Right lung (tissue), 10 donors: ENCODE measurements at places on chromosomes 11 and 22. TPM values are rescaled to one million over a fixed set of nuclear protein-coding genes. Genes with fewer than 3 reads are reported as not detected.

GRCh38 chr11:15780382-15780781 is 576.0 kb downstream of the SOX6 start:
- peak; percentile 26 for DNase-seq

GRCh38 chr22:50270666-50271394 is 650 bp upstream of the MAPK11 start:
- DNase-seq: no peak

DNA sequence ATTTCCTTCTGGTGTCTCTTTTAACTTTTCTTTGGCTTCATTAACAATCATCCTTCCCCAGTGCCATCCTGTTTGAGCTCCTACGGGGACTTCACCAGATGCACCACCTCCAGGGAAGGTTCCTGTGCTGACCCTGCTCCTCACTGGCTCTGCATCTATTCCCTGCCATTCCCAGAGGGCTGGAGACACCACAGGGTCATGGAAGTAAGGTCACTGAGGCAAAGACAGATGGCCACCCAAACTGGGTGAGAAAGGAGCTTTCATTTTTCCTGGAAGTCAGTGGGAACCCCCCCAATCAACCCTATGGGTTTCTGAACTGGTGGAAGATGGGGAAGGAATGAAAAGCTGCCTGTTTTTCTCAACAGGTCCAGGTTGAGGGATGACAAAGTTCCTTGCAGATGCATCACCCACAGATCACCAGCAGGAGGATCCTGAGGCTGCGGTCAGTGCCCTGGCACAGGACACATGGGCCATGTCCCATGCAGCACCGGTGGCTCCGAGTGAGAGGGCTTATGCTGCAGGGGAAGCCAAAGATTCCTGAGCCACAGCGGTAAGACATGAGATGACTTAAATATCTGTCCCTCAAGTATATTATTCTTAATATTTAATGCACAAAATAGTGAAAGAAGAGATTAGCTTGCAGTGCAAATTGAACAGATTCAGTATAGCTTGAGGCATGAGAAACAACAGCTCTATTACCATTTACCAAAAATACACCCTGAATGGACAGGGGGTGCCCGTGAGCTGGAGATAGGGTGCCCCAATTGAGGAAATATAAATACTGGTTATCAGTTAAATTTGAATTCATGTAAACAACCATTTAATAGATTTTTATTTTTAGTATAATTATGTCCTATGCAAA is 73.0 kb upstream of the VPREB1 start:
- no peak for DNase-seq

- no peak for DNase-seq
Measured at GRCh38 chr11:113698515-113698914, 7.6 kb downstream of the TMPRSS5 start.

DNA sequence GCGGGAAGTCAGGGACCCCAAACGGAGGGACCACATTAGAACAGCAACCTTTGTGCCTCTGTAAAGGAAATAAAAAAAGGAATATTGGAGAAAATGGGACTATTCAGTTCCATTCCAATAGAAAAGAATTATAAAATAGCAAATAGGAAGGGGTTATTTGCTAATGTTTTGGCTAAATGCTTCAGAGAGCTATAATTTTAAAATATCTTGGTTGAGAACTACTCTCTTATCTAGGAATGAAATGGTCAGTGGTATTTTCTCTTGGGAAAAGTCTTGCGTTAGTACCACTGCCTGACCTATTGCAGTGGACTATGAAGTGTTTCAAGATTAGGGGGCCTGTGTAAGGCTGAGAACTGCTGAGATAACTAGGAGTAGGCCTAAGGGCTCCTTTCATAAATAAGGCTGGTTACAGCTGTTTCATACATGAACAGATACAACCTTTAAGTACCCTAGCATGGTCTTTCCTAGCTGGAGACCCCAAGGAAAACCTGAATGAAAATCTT is 6.9 kb upstream of the WEE1 start:
- peak; percentile 53 for DNase-seq

GRCh38 chr11:70948855-70949531 is 303.4 kb downstream of the SHANK2 start:
- DNase-seq: no peak

- DNase-seq: no peak
Measured at GRCh38 chr11:32173977-32174376, 83.1 kb downstream of the RCN1 start.

The LZTR1 gene
- polyA plus RNA-seq: 43.4 TPM

The POU2AF3 gene
- 11.6 TPM for polyA plus RNA-seq

DNA sequence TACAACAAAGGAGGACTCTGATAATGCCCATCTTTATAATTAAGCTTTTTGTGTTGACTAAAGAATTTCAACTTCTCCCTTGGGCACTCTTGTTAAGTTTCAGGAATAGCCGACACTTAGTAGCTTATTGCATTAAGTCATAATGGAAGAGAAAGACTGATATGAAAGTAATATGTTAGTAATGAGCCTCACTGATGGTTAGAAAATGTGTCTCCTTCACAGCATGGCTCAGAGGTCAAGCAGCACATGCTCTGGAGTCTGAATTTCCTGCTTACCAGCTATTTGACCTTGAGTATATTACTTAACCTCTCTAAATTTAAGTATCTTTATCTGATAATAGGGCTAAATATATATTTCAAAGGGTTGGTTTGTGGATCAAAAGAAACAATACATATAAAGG is 39.0 kb downstream of the PDGFD start:
- no peak for DNase-seq

- DNase-seq: no peak
Measured at GRCh38 chr11:44367452-44367851, 57.5 kb upstream of the ALX4 start.

The LARGE1 gene
- 25.2 TPM for polyA plus RNA-seq

DNA sequence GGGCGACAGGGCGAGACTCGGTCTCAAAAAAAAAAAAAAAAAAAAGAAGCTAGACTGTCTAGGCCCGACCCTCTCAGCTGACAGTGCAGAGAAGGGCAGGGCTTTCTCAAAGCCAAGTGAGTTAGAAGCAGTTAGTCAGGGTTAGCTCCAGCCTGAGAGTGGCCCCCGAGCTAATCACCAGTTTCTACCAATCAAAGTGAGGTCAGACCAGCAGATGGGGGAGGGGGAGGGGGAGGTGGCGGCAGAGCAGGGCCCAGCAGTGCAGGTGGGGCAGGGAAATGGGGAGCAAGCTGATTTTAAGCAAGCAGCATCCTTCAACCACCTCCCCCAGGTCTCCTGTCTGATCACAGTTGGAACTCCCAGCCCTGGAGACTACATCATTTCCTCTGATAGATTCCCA is 55.3 kb upstream of the PRR5 start:
- no peak for DNase-seq

DNA sequence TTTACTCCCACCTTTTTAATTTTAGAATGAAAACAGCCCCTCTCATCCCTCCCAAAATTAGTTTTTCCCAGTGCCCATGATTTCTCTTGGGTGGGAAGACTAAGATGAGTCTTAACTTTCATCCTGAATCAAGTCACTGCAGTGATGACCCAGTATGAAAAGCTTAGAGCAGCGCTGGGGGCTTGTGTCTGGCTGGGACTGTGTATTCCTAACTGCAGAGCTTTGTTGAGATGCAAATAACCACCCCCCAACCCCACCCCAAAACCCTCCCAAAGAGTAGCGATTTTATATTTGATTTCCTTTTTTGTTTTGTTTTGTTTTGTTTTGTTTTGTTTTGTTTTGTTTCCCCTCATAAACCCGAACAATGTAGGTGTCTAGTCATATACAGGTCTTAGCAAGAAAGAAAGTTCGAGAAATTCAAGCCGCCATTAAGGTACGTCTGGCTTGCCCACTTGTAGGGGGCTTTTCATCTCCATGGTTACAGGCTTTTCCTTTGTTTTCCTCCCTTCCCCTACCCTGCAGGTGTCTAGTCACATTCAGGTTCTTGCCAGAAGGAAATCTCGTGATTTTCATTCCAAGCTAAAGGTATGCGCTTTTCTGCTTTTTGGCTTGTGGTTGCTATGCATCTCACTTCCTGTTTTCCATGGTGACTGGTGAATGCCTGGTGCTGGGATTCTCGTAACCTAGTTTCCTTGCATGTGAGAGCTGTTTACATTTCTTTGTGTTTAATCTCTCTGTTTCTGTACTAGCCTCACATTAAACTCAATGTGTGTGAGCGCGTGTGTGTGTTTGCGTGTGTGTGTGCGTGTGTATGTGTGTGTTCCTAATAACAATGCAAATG is 144.6 kb upstream of the RASSF10 start:
- DNase-seq: peak; percentile 77

GRCh38 chr22:46672731-46673130 is 52.5 kb downstream of the GRAMD4 start:
- no peak for DNase-seq

The LIF gene
- polyA plus RNA-seq: 2.1 TPM

The SNX32 gene
- 4.2 TPM for polyA plus RNA-seq

DNA sequence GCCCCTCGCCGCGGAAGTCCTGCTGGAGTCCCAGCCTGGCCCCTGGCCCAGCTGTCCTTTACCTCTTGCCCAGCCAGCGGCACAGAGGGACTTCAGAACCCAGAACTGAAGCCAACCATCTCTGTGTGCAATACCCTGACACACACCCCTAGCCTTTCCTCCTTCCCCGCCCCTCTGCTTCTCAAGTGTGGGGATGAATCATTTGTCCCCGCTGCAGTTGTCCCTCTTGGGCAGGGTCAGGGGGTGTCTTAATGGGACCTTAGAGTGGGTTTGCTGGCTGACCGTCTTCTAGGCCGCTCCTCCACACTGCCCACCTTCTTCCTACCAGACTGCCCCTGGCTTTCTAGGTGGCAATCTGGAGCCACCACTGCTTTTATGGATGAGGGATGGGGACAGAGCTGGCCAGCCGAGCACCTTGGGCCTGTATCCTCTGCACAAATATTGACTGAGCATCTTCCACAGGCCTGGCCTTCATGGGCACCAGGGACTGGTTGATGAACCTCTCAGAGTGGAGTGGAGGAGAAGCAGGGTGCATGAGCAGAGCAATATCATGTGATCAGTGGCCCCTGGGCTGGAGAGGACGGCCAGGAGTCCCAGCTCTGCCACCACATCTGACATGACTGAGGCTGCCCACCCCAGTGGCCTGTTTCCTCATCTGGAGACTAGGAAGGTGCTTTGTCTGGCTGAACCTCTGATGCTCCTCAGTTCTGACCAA is 668 bp upstream of the CHST1 start:
- no peak for DNase-seq

- DNase-seq: no peak
Measured at GRCh38 chr22:46696614-46697013, 41.4 kb downstream of the CERK start.

DNA sequence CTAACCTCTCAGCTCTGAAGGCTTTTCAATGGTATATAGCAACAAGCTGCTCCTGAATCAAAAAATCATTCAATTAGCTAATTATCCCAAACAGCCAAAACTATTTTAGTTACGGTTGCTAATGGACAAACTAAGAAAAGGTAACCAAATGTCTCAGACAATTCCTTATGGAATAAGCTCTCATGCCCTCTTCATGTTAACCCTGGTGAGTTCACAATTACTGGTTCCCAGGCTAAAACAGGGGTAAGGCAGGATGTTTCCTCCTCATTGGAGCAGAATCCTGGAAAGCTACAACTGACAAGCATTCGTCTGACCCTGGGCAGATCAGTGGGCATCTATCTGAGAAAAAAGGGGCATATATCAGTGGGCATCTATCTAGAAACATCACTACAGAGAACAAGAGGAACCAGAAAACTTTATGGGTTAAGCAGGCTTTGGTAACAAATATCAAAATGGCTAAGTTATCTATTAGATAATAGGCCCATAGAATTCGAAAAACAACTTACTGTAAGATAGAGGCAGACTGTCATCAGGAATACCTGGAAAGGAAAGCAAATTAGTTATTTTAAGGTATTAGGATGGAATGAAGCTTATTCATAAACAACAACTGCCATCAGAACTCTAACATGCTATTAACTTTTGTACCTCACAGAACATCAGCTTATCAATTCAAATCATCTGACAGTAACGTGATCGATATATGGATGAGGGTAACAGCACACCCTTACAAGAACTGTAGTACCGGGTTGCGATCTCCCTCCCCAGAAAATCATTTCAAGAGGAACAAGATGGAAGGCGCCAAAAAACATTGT is 14.8 kb upstream of the WDR74 start:
- DNase-seq: no peak

GRCh38 chr11:78074756-78075155 is 4.9 kb downstream of the NDUFC2 start:
- no peak for DNase-seq

The GRAP2 gene
- 1.6 TPM for polyA plus RNA-seq

- no peak for DNase-seq
Measured at GRCh38 chr22:47061226-47061625, 298.8 kb downstream of the TBC1D22A start.

The OR8G5 gene
- not detected for polyA plus RNA-seq

The OR9G1 gene
- polyA plus RNA-seq: not detected
